Cardiac muscle cell (in vitro differentiated cells and primary cell): ENCODE measurements at places on chromosomes 1 and 21.

- DNase-seq: no peak
- no peaks in the 10 kb centered on the region for H3K4me1 ChIP-seq
- H3K36me3 ChIP-seq: no peaks in the 10 kb centered on the region
- H3K27me3 ChIP-seq: no peaks in the 10 kb centered on the region
- H3K4me3 ChIP-seq: no peak overlapping the region
Observed at GRCh38 chr21:26795866-26796329, 49.3 kb downstream of the ADAMTS1 start.

GRCh38 chr1:119613769-119614720 is 34.0 kb downstream of the ZNF697 start:
- H3K27ac ChIP-seq: no peak overlapping the region
- no peaks in the 10 kb centered on the region for H3K4me1 ChIP-seq
- no peaks in the 10 kb centered on the region for H3K36me3 ChIP-seq
- H3K27me3 ChIP-seq: no peaks in the 10 kb centered on the region

DNA sequence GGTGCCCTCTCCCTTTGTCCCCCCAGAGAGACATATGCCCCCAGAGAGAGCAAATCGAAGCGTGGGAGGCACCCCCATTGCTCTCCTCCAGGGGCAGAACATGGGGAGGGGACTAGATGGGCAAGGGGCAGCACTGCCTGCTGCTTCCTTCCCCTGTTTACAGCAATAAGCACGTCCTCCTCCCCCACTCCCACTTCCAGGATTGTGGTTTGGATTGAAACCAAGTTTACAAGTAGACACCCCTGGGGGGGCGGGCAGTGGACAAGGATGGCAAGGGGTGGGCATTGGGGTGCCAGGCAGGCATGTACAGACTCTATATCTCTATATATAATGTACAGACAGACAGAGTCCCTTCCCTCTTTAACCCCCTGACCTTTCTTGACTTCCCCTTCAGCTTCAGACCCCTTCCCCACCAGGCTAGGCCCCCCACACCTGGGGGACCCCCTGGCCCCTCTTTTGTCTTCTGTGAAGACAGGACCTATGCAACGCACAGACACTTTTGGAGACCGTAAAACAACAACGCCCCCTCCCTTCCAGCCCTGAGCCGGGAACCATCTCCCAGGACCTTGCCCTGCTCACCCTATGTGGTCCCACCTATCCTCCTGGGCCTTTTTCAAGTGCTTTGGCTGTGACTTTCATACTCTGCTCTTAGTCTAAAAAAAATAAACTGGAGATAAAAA is 8.4 kb downstream of the EFNA3 start:
- no peak overlapping the region for H3K27ac ChIP-seq
- H3K27me3 ChIP-seq: peaks cover 17% of the 10 kb centered on the region
- peaks cover 10% of the 10 kb centered on the region for H3K4me1 ChIP-seq
- H3K36me3 ChIP-seq: no peaks in the 10 kb centered on the region

DNA sequence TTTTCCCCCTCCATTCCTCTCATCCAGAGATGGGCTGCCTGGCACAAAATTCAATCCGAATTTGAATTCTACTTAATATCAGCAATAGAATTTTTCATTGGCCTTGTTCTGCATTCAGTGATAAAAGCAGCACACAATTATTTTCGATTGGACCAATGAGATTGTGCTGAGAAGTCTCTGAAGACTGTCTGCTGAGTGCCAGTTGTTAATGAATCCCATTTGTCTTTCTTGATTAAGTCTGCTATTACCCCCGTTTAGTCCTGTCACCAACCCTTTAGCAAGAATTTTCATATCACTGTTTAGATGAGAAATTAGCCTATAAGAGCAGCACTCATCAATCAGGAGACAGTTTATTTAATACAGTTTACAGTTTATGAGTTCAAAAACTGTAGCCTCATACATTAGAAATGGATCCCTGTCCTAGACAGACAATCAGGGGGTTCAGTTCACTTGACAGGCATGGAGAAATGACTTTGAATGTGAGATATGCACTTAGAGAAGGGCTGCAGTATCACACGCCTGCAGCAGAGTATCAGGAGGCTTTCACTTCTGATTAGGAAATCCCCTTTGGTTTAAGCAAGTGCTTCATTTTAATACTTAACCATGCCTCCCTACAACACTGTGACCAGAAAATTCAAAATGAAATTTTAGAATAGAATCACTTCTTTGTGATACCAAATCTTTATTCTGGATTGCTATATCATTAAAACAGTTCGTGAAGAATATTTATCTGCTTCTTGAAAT is 304.7 kb upstream of the PTBP2 start:
- H3K27ac ChIP-seq: no peak overlapping the region
- H3K4me1 ChIP-seq: peaks cover 9% of the 10 kb centered on the region
- H3K36me3 ChIP-seq: no peaks in the 10 kb centered on the region
- H3K27me3 ChIP-seq: no peaks in the 10 kb centered on the region
- no peak overlapping the region for H3K4me3 ChIP-seq
- DNase-seq: peak; percentile 19

GRCh38 chr1:6454856-6455751 is 10.9 kb downstream of the TNFRSF25 start:
- no peaks in the 10 kb centered on the region for H3K4me1 ChIP-seq
- H3K27ac ChIP-seq: no peak overlapping the region
- DNase-seq: no peak
- H3K4me3 ChIP-seq: no peak overlapping the region
- H3K36me3 ChIP-seq: no peaks in the 10 kb centered on the region

- no peaks in the 10 kb centered on the region for H3K36me3 ChIP-seq
- no peak for DNase-seq
- H3K4me1 ChIP-seq: no peaks in the 10 kb centered on the region
- H3K27me3 ChIP-seq: no peaks in the 10 kb centered on the region
- H3K4me3 ChIP-seq: no peak overlapping the region
- no peak overlapping the region for H3K27ac ChIP-seq
Observed at GRCh38 chr1:17193222-17194132, 11.5 kb upstream of the PADI1 start.

- DNase-seq: no peak
- H3K27ac ChIP-seq: no peak overlapping the region
- no peaks in the 10 kb centered on the region for H3K36me3 ChIP-seq
- no peak overlapping the region for H3K4me3 ChIP-seq
- no peaks in the 10 kb centered on the region for H3K27me3 ChIP-seq
Observed at GRCh38 chr1:194103516-194104246, 917.3 kb upstream of the B3GALT2 start.

DNA sequence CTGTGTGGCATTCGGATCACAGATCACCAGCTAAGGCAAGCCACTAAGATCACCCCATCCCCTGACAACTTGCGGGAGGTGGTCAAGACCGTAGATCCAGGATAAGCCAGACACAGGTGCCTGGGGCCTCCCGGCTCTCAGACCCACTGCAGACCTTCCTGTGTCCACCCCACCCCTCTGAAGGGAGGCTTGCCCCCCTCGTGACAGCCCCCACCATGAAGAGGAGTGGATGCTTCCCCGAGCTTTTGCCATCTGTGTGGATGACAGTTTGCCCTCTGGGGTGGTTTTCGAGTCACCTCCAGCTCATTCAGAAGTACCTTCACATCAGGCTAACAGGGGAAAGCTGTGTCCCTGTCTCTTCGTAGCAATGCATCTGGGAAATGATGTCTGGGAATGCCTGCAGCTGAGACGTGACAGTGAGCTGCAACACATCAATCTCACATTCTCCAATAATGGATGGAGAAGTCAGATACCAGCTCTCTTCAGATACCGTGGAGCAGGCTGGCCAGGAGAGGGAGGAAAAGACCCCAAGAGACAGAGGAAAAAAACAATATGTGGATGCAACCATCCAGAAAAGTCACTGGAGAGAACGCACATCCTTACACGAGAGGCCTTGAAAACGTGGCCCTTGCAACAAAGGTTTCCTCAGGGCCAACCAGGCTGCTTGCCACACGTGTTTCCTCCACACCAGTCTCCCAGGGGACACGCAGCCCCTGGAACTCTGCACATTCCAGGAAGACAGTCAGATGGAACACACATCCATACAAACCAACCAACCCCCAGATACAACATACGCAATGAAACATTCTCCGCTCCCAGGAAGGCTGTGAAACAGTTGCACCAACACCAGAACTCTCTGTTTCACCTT is 20.4 kb upstream of the FHAD1 start:
- H3K27ac ChIP-seq: peak overlapping the region; percentile 84
- peaks cover 22% of the 10 kb centered on the region for H3K4me1 ChIP-seq
- no peaks in the 10 kb centered on the region for H3K36me3 ChIP-seq
- DNase-seq: peak; percentile 64

- no peaks in the 10 kb centered on the region for H3K27me3 ChIP-seq
- H3K4me1 ChIP-seq: no peaks in the 10 kb centered on the region
- no peak for DNase-seq
- H3K36me3 ChIP-seq: no peaks in the 10 kb centered on the region
- H3K4me3 ChIP-seq: no peak overlapping the region
Observed at GRCh38 chr21:31255896-31256295, 88.2 kb downstream of the TIAM1 start.

DNA sequence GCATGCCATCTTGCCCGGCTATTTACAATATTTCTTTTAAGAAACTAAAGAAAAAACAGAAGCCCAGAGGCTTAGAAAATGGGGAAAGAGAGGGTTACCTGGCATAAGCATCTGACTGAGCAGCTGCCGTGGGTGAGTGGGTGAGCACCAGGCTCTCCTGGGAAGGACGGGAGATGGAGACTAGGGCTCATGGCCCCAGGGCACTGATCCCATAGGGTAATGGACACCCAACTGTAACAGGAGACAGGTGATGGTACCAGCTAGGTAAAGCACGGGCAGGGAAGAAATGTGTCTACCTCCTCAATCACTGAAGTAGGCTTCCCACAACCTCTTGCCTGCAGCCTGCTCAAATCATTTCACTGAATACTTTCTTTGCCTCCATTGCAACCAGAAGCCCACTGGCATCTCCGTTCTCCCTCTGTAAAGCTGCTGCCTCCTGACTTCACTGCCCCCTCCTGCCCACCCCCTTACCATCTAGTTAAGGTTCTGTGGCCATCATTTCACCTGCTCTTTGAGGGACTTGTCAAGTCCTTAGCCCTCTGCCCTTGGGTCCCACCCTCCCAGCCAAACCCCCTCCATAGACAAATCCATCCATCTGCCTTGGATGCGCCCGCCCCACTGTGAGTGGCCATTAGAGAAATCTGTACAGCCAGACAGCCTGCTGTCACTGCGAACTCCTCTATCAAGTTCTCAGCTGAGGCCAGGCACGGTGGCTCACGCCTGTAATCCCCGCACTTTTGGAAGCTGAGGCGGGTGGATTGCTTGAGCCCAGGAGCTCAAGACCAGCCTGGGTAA is 6.2 kb downstream of the TMEM125 start:
- no peak overlapping the region for H3K27ac ChIP-seq
- H3K36me3 ChIP-seq: no peaks in the 10 kb centered on the region
- no peaks in the 10 kb centered on the region for H3K27me3 ChIP-seq
- no peak for DNase-seq

DNA sequence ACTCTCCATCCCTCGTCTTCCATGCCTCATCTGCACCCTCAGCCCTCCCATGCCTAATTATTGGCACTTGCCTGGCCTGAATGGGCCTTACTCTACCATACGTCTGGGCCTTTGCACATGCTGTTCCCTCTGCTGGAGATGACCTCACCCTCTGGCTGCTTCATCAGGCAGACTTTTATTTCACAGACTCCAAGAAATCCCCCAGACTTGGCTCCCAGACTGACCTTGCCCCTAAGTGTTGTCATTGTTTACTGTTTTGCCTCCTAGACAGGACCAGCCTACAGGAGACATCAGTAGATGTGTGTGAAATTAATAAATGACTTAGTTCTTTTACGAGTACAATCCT is 5.2 kb upstream of the AHDC1 start:
- H3K36me3 ChIP-seq: no peaks in the 10 kb centered on the region
- H3K27me3 ChIP-seq: no peaks in the 10 kb centered on the region
- peaks cover 12% of the 10 kb centered on the region for H3K4me1 ChIP-seq
- no peak overlapping the region for H3K27ac ChIP-seq
- DNase-seq: no peak
- no peak overlapping the region for H3K4me3 ChIP-seq

GRCh38 chr1:162570718-162571117 is 9.2 kb downstream of the UAP1 start:
- H3K27ac ChIP-seq: peak overlapping the region; percentile 47
- H3K36me3 ChIP-seq: peaks cover 6% of the 10 kb centered on the region
- no peaks in the 10 kb centered on the region for H3K27me3 ChIP-seq

DNA sequence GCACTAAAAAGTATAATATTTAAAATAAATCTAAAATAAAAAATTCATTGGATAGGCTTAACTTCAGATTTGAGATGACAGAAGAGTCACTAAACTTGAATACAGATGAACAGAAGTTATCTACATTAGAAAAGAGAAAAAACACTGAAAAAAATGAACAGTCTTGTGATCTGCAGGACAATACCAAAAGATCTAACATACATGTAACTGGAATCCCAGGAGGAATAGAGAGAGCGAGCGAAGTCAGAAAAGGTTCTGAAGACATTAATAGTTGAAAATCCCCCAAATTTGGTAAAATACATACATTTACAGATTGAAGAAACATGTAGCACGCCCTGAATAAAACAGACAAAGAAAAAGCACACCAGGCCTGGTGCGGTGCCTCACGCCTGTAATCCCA is 21.2 kb downstream of the B3GALNT2 start:
- H3K4me3 ChIP-seq: no peak overlapping the region
- peaks cover 38% of the 10 kb centered on the region for H3K36me3 ChIP-seq
- H3K27me3 ChIP-seq: no peaks in the 10 kb centered on the region
- H3K4me1 ChIP-seq: no peaks in the 10 kb centered on the region

- no peak overlapping the region for H3K27ac ChIP-seq
- no peaks in the 10 kb centered on the region for H3K36me3 ChIP-seq
- no peaks in the 10 kb centered on the region for H3K4me1 ChIP-seq
- no peak overlapping the region for H3K4me3 ChIP-seq
- no peaks in the 10 kb centered on the region for H3K27me3 ChIP-seq
- no peak for DNase-seq
Observed at GRCh38 chr1:115722221-115722620, 46.3 kb downstream of the CASQ2 start.

DNA sequence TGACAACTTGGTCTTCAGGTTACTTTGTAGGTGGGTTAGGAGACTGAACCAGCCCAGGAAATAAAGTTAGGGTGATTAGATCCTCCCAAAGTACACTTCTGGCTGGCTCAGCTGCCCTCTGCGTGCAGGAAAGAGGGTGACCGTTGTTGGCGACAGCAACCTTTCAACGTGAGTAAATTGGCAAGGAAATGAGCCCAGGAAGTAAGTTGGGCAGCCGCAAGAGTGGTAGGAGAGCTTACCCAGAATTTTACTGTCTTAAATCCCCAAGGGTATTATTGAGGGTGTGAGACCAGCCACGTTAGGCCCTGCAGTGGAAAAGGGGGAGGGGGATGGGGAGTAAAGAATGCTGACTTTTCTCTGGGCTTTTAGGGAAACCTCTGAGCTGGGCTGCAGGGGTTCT is 1.6 kb downstream of the TENT5C start:
- DNase-seq: no peak
- peaks cover 5% of the 10 kb centered on the region for H3K4me1 ChIP-seq
- no peak overlapping the region for H3K4me3 ChIP-seq
- H3K27ac ChIP-seq: no peak overlapping the region
